ENCODE measurements at places on chromosomes 12 and 14.

GRCh38 chr12:54036620-54037359 is 3.9 kb downstream of the HOXC5 start:
- no peak for DNase-seq

- DNase-seq = no peak
These were observed 217.9 kb downstream of the PIK3C2G start for GRCh38 chr12:18479256-18479655.

GRCh38 chr12:117367006-117367638 is 5.7 kb upstream of the NOS1 start:
- peak; percentile 7 for DNase-seq

DNA sequence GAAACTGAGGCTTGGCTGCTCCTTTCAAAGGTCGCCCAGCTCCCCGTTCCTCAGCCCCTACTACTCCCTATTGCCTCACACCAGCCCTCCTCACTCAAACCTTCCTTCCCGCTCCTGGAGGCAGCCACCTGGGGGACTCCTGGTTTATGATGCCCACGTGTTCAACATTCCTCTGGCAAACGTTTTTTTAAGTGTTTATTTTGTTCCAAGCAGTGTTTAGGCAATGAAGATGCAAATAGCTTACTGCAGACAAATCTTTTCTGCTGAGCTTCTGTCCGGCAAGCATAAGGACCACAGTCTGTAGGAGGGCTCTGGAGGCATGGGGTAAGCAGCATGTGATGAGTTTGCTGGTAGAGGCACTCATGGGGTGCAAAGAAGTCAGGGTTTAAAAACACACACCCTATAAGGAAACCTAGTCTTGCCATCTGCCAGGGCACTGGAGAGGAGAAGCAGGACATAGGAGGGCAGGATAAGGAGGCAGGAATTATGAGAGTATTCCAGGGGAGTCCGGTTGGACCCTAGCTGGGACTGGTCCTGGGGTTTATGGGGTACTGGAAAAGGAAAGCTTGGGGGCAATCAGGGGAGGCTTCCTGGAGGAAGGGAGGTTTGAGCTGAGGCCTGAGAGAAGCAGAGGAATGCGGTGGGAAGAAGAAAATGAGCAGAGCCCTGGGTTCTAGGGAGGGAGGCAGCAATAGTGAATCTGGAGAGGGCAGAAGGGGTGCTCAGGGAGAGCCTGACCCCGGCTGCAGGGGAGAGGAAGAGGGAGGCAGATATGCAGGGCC is 123.3 kb downstream of the NCOR2 start:
- no peak for DNase-seq

- no peak for DNase-seq
These were observed 295.1 kb downstream of the GRIN2B start for GRCh38 chr12:13686260-13686659.

DNA sequence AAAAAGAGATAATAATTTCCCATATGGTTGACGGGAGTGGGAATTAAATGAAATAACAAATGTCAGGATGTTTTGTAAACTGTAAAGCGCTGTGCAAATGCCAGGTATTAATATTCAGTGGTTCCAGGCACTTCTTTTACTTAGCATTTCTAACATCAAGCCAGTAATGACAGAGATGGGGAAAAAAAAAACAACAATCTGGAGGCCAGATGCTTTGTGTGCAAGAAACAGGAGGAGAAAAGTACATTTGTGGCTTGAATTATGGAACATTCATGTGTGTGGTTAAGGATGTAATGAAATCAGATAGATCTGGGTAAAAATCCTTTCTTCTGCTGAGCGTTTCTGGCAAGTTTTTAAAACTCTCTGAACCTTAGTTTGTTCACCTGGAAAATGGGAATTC is 509.6 kb downstream of the FUT8 start:
- DNase-seq = no peak

DNA sequence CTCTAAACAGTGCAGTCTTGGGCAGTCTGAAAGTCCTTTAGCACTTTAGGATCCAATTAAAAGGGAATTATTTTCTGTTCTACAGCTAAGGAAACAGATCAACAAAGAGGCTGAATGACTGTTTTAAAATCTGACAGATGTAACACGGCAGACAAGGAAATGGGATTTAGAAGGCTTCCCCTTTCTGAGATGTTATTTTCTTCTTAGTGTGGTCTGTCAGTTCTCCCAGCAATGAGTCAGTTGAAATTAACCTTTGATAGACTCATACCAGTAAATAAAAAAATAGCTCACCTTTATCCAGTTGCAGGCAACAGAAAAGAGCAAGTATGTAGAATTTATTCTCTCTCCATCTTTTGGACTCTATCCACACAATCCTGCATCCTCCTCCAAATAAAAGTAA is 98.1 kb downstream of the NEDD1 start:
- DNase-seq = no peak

DNA sequence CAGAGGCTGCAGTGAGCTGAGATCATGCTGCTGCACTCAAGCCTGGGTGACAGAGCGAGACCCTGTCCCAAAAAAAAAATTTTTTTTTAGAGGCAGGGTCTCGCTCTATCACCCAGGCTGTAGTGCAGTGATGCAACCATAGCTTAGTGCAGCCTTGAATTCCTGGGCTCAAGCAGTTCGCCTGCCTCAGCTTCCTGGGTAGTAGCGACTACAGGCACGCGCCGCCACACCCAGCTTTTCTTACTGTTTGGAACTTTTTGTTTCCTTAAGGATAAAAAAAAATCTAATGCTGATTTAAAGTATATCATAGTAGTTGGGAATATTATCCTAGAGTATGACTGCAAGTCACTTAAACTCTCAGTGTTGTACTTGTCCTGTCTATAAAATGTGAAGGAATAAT is 7.2 kb downstream of the TMEM19 start:
- no peak for DNase-seq

- DNase-seq = no peak
These were observed 189.5 kb downstream of the PHLDA1 start for GRCh38 chr12:75842090-75842489.

GRCh38 chr12:29991924-29992323 is 208.2 kb upstream of the TMTC1 start:
- DNase-seq = no peak

GRCh38 chr12:113260127-113260526 is 38.9 kb downstream of the TPCN1 start:
- DNase-seq = no peak

- no peak for DNase-seq
These were observed 751 bp upstream of the GPRC5A start for GRCh38 chr12:12890543-12891079.

DNA sequence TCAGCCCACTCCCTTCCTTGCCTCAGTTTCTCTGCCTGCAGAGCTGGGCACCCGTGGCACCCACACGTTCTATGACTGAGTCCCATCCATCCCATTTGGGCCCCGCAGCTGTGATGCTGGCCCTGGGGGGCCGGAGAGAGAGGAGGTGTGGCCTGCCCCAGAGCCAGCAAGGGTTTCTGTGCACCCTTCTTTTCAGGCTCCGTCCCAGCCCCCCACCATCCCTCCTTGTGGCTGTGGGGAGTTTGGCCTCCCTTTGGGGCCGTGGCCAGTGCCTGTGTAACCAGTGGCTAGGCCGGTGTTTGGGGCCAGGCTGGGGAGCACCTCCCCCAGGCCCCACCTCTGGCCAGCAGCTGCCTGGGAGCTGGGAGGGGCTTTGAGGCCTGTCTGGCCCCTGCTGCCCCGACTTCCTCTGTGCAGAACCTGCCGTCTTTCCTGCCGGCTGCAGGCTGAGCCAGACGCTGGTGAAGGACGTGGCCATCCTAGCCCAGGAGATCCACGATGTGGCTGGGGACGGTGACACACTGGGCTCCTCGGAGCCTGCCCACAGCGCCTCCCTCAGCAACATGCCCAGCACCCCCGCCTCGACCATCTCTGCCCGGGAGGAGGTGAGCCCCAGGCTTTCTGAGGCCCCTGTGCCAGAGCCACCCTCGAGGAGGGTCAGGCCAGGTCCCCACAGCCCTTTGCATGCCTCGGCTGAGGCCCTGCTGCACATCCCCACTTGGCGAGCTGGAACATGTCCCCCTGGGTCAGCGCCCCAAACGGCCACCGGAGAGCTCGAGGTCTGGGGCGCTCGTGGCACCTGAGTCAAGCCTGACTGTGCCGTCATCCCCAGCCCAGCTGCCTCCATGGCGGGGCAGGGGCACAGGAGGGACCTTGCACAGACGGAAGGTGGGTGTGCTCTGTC is 27.7 kb downstream of the CEP170B start:
- DNase-seq = no peak

GRCh38 chr12:30440826-30441602 is 254.7 kb downstream of the IPO8 start:
- DNase-seq = no peak

DNA sequence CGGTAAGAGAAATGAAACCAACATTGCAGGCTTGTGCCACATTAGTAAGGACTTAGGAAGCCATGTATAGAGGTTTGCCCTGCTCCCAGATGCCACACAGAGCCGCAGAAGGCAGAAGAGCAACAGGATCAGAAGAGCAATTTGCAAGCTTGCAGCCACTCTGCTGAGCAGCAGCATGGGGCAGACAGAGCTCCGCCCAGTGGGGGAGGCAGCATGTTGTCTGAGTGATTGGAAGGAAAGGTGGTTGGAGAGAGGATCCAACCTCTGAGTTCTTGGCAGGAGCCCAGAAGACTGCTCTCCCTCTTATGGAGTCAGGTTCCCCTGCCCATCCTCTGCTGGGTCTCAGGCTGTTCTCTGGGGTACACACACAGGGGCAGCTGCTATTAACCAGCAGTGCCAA is 2.3 kb upstream of the KRT6A start:
- no peak for DNase-seq

- no peak for DNase-seq
These were observed 45.8 kb downstream of the ETV6 start for GRCh38 chr12:11695321-11695720.

DNA sequence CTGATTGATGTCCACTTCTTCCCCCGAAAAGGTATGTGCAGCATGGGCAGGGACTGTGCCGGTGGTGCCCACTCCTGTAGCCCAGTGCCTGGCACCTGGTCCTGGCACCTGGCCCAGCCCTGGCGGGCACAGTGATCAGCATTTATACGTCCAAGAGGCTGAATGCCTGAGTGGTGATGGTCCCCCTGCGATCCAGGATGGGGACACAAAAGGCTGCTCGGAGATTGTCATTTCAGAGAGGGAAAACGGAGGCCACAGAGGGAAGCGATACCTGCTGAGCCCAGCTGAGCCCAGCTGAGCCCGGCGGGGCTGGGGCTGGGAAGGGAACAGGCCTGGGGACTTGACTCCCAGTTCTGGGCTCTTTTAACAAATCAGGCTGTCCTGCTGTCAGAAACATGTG is 55.8 kb downstream of the PRIMA1 start:
- DNase-seq = no peak

GRCh38 chr12:41473441-41473840 is 285.3 kb downstream of the PDZRN4 start:
- no peak for DNase-seq

DNA sequence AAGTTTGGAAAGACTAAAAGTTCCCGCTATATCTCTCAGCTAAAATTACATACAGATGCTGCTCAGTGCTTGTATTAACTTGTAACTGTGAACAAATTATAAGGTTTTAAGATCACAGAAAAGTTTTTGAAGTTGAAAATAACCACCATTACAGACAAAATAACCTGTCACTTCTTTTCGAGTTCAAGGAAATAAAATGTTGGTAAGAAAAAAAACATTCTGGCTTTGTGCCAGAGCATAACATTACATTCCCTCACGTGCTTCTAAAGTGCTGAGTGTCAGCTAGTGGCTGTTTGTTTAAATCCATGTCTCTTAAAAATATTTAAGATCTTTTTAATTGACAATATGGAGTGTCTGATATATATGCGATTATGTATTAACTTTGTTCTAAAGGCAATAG is 27.2 kb upstream of the ADAMTS20 start:
- DNase-seq = no peak

DNA sequence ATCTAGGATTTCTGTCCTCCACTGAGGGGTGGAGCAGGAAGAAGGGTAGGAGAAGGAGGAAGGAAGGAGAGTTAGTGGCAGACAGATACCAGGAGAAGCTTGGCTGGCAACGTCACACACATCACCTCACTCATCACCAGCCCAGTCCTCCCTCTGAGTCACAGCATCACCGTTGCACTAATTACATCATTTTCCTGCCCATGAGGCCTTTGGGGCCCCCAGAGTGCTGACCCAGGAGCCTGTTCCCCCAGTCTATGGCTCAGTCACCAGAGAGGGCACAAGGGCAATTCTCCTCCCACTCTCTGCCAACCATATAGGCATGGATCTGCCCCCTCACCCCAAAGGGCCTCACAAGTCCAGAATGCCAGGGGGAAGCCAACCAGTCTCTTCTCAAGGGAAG is 4.6 kb downstream of the RND1 start:
- DNase-seq = no peak
